Activated T-cell treated with anti-CD3 and anti-CD28 coated beads, Interleukin-2, amount 50 U/mL, for 24 hours (primary cell): ENCODE measurements at places on chromosomes 7 and 10.
A peak's percentile ranks its signal among the peaks of the same experiment; 100 is the strongest.

DNA sequence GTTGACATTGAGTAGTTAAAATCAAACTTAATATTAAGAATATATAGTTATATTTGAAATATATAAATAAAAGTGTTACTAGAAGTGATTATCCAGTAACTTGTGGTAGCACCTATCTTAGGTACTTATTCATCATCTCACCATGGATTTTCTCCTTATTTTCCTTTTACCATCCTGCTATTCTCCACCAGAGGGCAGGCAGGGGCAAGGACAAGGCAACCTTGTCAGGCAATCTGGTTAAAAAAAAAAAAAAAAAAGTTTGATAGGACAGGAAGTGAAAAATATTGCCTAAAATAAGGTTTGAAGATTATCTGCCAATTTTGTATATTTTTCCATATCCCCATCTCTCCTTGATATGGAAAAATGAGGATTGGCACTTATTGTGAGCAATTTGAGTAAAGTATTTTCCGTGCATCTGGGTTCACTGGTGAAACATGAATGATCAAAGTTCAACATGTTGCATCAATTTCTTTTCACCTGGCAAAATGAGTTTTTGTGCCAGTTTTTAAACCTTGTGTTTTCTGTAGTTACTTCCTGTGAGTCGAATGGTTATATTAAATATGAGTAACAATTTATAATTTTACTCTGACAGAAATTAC is 256.7 kb downstream of the AGMO start:
- H3K27me3 ChIP-seq: no peaks in the 10 kb centered on the region
- no peaks in the 10 kb centered on the region for H3K36me3 ChIP-seq
- H3K4me3 ChIP-seq: no peak overlapping the region
- no peak for DNase-seq
- no peak overlapping the region for H3K27ac ChIP-seq

GRCh38 chr10:116194061-116194460 is 78.9 kb downstream of the GFRA1 start:
- no peaks in the 10 kb centered on the region for H3K27me3 ChIP-seq
- H3K4me3 ChIP-seq: no peak overlapping the region
- no peaks in the 10 kb centered on the region for H3K4me1 ChIP-seq
- no peak overlapping the region for H3K27ac ChIP-seq

DNA sequence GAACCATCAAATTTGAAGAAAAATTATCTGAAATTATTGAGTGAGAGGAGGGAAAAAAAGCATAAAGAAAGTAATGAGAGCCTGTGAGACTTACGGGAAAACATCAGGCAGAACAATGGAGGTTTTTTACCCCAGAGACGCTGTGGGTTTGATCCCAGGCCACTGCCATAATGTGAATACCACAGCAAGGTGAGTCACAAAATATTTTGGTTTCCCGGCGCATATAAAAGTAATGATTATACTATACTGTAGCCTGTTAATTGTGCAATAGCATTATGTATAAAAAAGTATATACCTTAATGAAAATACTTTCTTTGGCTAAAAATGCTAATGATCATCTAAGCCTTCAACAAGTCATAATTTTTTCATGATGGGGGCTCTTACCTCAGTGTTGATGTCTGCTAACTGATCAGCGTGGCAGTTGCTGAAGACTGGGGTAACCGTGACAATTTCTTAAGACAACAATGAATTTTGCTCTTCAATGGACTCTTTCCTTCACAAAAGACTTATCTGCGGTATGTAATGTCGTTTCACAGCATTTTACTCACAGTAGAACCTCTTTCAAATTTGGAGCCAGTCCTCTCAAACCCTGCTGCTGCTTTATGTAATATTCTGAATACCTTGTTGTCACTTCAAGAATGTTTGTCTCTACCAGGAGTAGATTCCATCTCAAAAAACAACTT is 97.0 kb upstream of the FAM20C start:
- H3K4me3 ChIP-seq: no peak overlapping the region
- no peak for DNase-seq
- H3K36me3 ChIP-seq: no peaks in the 10 kb centered on the region
- H3K27ac ChIP-seq: no peak overlapping the region
- peaks cover 3% of the 10 kb centered on the region for H3K4me1 ChIP-seq
- H3K27me3 ChIP-seq: peaks cover 16% of the 10 kb centered on the region

DNA sequence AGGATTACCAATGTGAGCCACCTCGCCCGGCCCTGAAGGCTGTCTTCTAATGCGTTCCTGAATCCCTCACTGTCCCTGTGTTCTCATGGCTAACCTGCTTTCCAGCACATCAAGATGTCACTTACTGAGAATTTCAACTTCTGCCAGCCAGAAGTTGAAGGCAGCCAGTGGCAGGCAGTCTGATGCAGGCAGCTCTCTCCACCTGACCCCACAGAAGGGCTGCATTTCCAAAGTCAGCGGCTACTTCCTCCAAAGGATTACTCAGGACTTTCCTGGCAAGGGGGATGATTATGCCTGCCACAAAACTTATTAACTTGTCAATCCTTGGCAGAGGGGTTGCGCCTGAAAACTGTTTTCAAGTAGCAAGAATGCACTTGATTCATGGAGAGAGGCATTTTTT is 1219.4 kb downstream of the TYW1 start:
- no peak overlapping the region for H3K27ac ChIP-seq
- H3K4me1 ChIP-seq: no peaks in the 10 kb centered on the region
- H3K36me3 ChIP-seq: no peaks in the 10 kb centered on the region
- no peak overlapping the region for H3K4me3 ChIP-seq
- no peak for DNase-seq

DNA sequence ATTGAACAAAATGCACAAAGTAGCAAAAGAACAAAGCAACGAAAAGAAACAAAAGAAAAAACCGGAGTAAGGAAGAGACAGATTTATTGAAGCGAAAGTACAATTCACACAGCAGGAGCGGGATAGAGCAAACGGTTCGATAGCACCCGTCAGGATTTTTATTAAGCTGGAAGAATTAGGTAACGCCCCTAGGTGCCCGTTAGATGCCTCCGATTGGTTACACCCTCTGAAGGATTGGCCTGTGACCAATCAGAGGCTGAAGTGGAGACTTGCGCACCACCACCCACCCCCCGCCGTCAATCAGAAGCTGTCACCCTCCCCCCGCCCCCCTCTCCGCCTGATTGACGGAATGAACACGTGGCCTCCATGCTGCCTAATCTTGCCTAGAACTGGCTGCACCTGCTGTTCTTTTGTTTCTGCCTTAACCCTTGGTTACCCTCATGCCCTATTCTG is 16.8 kb downstream of the OCM2 start:
- peak overlapping the region; percentile 53 for H3K4me3 ChIP-seq
- H3K27me3 ChIP-seq: no peaks in the 10 kb centered on the region
- no peak for DNase-seq
- no peak overlapping the region for H3K27ac ChIP-seq
- H3K36me3 ChIP-seq: peaks cover 39% of the 10 kb centered on the region
- H3K4me1 ChIP-seq: peaks cover 31% of the 10 kb centered on the region

DNA sequence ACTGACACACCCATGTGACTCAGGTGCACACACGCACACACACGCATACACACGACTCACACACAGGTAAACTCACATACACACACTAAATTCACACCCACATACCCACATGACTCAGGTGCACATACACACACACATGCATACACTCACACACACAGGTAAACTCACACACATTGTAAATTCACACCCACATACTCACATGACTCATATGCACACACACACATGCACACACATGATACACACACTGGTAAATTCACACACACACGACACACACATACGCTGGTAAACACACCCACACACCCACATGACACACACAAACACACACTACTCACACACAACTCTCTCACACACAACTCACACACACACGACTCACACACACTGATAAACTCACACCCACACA is 63.6 kb downstream of the TCERG1L start:
- no peaks in the 10 kb centered on the region for H3K27me3 ChIP-seq
- no peak overlapping the region for H3K4me3 ChIP-seq
- H3K4me1 ChIP-seq: no peaks in the 10 kb centered on the region
- DNase-seq: no peak
- H3K27ac ChIP-seq: no peak overlapping the region
- H3K36me3 ChIP-seq: no peaks in the 10 kb centered on the region

DNA sequence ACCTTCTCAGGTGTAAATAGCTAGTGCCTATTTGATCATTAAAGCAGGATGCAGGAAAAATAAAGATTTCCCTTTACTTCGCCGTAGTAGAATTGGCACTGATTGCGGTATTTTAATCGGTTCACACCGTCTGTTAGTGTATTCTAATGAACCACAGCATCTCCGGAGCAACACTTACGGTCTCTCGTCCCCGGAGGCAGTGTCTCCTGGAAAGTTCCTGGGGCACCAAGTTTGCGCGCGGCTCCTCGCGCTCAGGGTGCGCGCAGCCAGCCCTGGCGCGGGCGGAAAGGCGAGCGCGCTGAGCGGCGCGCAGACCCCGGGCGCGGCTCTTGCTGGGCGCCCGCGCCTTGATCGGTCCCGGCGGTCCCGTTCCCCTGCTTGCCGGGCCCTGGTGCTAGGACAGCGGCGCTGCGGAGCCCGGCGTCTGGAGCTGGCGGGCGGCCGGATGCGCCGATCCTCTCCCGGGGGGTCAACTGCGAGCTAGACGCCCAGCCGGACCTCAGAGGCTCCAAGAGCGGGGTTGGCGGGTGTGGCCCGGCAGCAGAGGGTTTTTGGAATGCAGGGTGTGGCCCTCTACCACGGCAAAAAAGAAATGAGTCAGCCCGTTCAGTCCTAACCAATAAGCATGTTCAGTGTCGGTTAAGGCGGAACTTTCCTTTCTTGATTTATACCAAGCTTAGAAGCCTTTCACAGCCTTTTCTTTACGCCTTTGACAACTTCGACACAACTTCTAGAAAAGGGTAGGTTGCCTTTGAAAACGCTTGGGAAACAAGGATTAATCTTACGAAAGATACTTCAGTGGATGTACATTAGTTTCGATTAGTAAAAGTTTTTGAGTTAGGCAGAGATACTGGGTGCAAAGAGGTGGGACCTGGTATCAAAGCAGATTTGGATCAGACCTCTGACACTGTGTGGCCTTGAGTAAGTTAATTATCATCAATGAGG is 166.8 kb upstream of the ASAH2 start:
- H3K27ac ChIP-seq: peak overlapping the region; percentile 70
- H3K4me3 ChIP-seq: peak overlapping the region; percentile 84
- H3K27me3 ChIP-seq: no peaks in the 10 kb centered on the region
- peak; percentile 69 for DNase-seq

DNA sequence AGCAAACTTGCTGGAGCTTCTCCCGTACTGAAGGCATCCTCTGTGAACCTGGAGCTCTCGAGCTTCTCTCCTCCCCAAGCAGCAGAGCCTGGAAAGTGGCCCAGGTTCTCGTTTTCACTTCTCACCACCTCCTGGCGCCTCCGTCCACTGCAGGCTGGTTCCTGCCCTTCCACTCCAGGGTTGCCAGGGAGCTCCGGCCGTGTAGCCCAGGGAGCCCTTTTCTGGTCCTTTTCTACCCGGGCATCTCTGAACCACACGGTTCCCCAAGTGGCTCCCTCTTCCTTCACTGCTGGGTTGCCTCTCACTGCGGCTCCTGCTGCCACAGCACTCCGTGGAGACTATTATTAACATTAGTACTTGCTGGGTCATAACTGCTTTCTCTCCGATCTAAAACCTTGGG is 208.6 kb upstream of the PPP2R2D start:
- no peak overlapping the region for H3K27ac ChIP-seq
- H3K4me3 ChIP-seq: no peak overlapping the region
- no peaks in the 10 kb centered on the region for H3K27me3 ChIP-seq
- no peaks in the 10 kb centered on the region for H3K36me3 ChIP-seq

GRCh38 chr10:51815723-51816122 is 116.3 kb upstream of the CSTF2T start:
- no peaks in the 10 kb centered on the region for H3K4me1 ChIP-seq
- H3K27me3 ChIP-seq: peaks cover 3% of the 10 kb centered on the region
- no peaks in the 10 kb centered on the region for H3K36me3 ChIP-seq
- H3K27ac ChIP-seq: no peak overlapping the region
- no peak overlapping the region for H3K4me3 ChIP-seq

GRCh38 chr7:102169651-102170392 is 116.8 kb upstream of the SH2B2 start:
- no peak overlapping the region for H3K4me3 ChIP-seq
- DNase-seq: no peak
- H3K27ac ChIP-seq: no peak overlapping the region
- peaks cover 33% of the 10 kb centered on the region for H3K36me3 ChIP-seq

- peaks cover 6% of the 10 kb centered on the region for H3K27me3 ChIP-seq
- DNase-seq: no peak
- peaks cover 4% of the 10 kb centered on the region for H3K4me1 ChIP-seq
- H3K27ac ChIP-seq: no peak overlapping the region
Measured at GRCh38 chr7:104900525-104901239, 113.3 kb upstream of the KMT2E start.

DNA sequence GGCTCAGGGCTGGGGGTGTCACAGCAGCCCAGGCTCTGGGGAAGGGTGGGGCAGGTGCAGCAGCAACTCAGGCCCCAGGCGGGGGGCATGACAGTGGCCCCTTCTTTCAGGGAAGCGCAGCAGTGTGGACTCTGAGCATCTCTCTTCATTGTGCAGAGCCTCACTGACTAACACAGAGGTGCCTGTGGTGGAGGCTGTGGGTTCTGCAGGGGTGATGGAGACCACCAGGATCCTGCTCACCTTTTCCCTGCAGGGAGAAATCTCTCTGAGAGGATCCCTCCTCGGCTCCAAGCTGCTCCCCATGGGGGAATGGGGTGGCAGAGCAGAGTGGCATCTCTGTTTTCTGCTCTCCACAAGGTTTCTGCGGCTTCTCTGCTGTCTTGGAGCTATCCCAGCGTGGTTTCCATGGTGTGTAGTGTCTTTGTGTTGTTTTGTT is 37.8 kb upstream of the SHH start:
- no peak overlapping the region for H3K4me3 ChIP-seq
- DNase-seq: no peak
- no peaks in the 10 kb centered on the region for H3K36me3 ChIP-seq
- H3K27ac ChIP-seq: no peak overlapping the region
- no peaks in the 10 kb centered on the region for H3K4me1 ChIP-seq
- H3K27me3 ChIP-seq: peaks cover 18% of the 10 kb centered on the region

GRCh38 chr10:4801405-4801804 is 24.6 kb upstream of the AKR1E2 start:
- H3K27me3 ChIP-seq: peaks cover 34% of the 10 kb centered on the region
- no peak overlapping the region for H3K27ac ChIP-seq
- no peaks in the 10 kb centered on the region for H3K36me3 ChIP-seq
- H3K4me1 ChIP-seq: no peaks in the 10 kb centered on the region
- DNase-seq: no peak

- peaks cover 61% of the 10 kb centered on the region for H3K4me1 ChIP-seq
- no peaks in the 10 kb centered on the region for H3K27me3 ChIP-seq
- H3K4me3 ChIP-seq: no peak overlapping the region
- peaks cover 100% of the 10 kb centered on the region for H3K36me3 ChIP-seq
- peak; percentile 21 for DNase-seq
Measured at GRCh38 chr10:11293332-11293731, 275.7 kb downstream of the CELF2 start.

- H3K27me3 ChIP-seq: no peaks in the 10 kb centered on the region
- no peak for DNase-seq
- no peak overlapping the region for H3K27ac ChIP-seq
- H3K36me3 ChIP-seq: no peaks in the 10 kb centered on the region
Measured at GRCh38 chr7:15084368-15084767, 181.8 kb upstream of the DGKB start.

GRCh38 chr10:4678023-4678950 is 147.7 kb upstream of the AKR1E2 start:
- no peak for DNase-seq
- no peaks in the 10 kb centered on the region for H3K36me3 ChIP-seq
- no peak overlapping the region for H3K27ac ChIP-seq
- H3K27me3 ChIP-seq: peaks cover 57% of the 10 kb centered on the region
- H3K4me3 ChIP-seq: no peak overlapping the region
